HS-27A (cell line): ENCODE measurements at places on chromosomes 4 and X.

DNA sequence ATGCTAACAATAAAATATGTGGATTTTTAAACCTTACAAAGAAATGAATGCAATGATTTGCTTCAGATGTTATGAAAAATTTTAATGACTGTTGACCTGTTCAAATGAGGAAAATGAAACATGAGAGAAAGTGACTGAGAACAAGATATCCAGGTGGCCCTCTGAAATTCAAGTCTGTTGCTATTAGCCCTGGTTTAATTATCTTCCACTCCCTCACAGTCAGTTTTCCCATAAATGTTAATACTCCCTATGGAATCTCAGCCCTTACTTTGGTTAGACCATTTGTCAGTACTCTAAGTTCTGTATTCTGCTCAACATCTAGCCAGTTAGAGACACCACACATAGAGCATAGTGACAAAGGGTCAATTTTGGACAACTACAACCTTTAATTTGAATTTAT, 327.8 kb downstream of the PDGFC start:
- DNase-seq: no peak

DNA sequence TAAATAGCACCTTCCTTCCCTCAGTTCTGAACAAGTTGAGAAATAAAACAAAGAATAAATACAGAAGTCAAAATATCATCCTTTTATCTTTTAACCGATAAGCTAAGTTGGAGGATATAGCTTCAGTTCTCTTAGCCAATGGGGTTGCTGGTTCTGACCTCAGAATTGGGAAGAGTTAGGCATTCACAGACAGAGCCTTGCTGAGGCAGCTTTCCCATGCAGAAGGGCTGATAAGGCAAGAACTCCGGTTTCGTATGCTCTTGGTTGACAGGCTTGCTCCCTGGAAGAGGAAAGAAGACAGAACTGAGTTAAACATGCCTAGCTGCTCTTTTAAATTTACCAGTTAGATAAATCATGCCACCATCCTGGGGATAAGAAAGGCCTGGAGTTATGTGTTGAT, 17.6 kb downstream of the FRAS1 start:
- no peak for DNase-seq

- no peak for DNase-seq
These were observed 43.0 kb upstream of the SH3RF1 start for GRCh38 chr4:169313732-169314131.

- peak; percentile 59 for DNase-seq
These were observed 294.0 kb downstream of the CAMK2D start for GRCh38 chr4:113467581-113467980.
